ENCODE measurements at places on chromosomes 7 and 10.
A peak's percentile ranks its signal among the peaks of the same experiment; 100 is the strongest.

DNA sequence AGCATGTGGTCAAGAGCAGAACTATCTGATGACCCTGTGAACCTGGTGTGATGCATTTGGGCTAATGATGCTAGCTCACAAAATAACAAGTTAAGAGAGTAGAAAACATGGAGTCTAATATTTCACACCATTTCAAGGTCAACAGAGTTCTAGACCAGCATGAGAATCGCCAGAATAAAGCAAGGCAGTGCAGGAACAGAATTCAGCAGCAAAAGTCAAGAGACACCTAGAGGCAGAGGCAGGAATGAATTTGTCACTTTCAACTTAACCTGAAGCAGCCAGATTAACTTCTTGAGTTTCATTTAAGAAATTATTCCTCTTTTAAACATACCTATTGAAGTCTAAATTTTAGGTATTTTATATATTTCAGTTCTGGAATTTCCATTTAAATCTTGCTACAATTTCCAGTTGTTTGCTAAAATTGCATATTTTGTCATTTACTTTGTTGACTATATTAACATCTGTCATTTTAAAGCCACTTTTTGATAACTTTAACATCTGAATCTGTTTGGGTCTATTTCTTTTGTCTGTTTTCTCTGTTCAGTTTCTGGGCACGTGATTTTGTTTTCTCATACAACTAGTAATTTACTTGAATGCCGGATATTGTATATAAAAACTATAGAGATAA, 44.2 kb upstream of the PRSS58 start:
- H3K27me3 ChIP-seq = no peaks in the 10 kb centered on the region
- H3K27ac ChIP-seq = no peak overlapping the region
- no peak overlapping the region for H3K4me3 ChIP-seq

GRCh38 chr10:69726850-69727249, 74.9 kb upstream of the COL13A1 start:
- H3K4me1 ChIP-seq = no peaks in the 10 kb centered on the region
- DNase-seq = no peak
- no peak overlapping the region for H3K4me3 ChIP-seq
- no peak overlapping the region for H3K27ac ChIP-seq

DNA sequence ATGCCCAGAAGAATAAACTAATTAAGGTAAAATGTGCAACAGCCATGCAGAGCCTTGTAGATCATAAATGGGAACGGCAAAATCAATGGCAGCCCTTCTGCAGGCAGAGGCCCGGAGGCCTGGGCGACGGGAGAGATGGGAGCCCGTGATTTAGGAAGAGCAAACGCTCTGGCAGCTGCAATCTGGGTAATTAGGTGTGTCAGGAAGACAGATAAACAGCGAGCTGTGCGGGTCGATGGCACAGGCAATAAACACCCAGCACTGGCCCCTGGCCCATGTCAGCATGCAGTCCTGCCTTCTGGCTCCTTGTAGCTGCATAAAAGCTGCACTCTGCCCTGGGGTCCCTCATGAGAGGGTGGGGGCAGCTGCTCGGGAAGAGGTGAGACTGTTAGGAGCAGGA, 78.0 kb downstream of the GOLGA7B start:
- H3K36me3 ChIP-seq = no peaks in the 10 kb centered on the region
- no peak for DNase-seq
- H3K4me3 ChIP-seq = no peak overlapping the region
- peaks cover 5% of the 10 kb centered on the region for H3K27me3 ChIP-seq

DNA sequence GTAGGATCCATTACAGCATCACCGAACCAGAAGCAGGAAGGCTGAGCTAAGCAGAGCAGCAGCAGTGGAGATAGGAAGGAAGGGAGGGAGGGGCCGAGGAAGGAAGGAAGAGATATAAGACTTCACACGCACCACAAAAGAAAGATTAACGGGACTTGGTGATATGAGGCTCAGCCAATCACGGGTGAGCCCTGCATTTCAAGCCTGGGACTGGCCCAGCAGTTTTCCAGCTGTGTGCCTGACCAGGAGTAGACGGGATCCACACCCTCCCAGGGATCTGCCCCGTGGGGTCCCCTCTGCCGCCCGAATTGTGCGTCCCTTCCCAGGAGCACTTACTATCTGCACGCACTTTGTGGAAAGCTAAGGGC, 16.2 kb downstream of the ATG9B start:
- DNase-seq = no peak
- H3K27me3 ChIP-seq = no peaks in the 10 kb centered on the region
- H3K4me3 ChIP-seq = peak overlapping the region; percentile 44

DNA sequence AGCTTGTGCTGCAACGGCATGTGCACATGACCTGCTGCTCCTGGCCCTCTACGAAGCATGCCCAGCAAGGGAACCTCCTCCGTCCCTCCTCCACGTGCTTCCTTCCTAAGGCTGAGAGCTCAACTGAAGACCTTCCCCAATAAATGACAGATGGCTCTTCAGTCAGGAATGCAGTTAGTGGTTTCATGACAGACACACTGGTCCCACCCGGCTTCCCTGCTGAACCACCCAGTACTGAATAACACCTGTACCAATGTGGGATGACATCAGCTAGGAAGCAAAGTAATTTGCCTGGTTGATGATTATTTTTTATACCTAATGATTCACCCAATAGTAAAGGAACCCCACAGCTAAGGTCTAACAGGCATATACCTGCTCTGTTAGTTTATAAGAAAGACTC, 69.1 kb downstream of the SCRN1 start:
- H3K4me3 ChIP-seq = no peak overlapping the region
- H3K27ac ChIP-seq = no peak overlapping the region
- H3K27me3 ChIP-seq = no peaks in the 10 kb centered on the region
- DNase-seq = no peak
- H3K4me1 ChIP-seq = no peaks in the 10 kb centered on the region

GRCh38 chr7:21550076-21550475, 7.2 kb downstream of the DNAH11 start:
- H3K4me3 ChIP-seq = no peak overlapping the region
- DNase-seq = no peak
- H3K27me3 ChIP-seq = no peaks in the 10 kb centered on the region
- no peaks in the 10 kb centered on the region for H3K36me3 ChIP-seq
- no peak overlapping the region for H3K27ac ChIP-seq

DNA sequence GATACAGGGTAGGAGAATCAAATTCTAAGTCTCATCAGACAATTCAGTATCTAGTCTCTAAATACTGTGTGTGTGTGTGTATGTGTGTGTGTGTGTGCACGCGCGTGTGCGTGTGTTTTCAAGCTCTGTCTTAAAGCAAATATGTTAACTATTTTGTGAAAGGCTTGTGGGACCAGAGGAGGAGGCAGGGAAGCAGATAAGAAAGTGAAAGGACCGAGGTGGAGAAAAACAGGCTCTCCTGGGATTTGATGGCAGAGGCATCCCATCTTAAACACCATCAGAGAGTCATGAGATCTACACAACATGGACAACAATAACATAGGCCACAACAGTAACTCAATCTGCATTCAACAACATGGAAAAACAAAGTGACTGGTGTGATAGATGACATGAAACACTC, 67.1 kb downstream of the PIP4K2A start:
- H3K4me3 ChIP-seq = peak overlapping the region; percentile 57
- no peaks in the 10 kb centered on the region for H3K27me3 ChIP-seq
- DNase-seq = no peak
- H3K36me3 ChIP-seq = no peaks in the 10 kb centered on the region

- H3K27ac ChIP-seq = no peak overlapping the region
- no peaks in the 10 kb centered on the region for H3K36me3 ChIP-seq
- no peaks in the 10 kb centered on the region for H3K4me1 ChIP-seq
- no peak overlapping the region for H3K4me3 ChIP-seq
- H3K27me3 ChIP-seq = no peaks in the 10 kb centered on the region
These were observed 8.9 kb upstream of the EXOC6 start for GRCh38 chr10:92839191-92840085.

DNA sequence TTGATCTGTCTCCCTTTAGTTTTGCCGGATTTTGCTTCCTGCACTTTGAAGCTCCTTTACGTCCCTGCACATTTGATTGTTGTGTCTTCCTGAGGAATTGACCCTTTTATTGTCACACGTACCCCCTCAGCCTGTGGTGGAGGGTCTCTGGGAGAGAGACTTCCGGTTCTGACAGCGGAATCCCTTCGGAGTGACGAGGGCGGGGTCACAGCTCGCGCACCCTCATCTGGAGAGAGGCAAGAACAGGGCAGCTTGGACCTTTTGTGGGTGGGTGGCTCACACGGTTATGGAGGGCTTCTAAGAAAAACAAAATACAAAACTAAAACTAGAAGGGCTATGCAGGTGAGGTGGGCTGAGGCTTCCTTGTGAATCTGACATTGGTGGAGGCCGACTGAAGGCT, 26.0 kb downstream of the AMZ1 start:
- H3K27me3 ChIP-seq = no peaks in the 10 kb centered on the region
- no peak for DNase-seq
- H3K27ac ChIP-seq = no peak overlapping the region
- H3K4me1 ChIP-seq = peaks cover 73% of the 10 kb centered on the region
- no peaks in the 10 kb centered on the region for H3K36me3 ChIP-seq
